Activated CD4-positive, alpha-beta memory T cell treated with anti-CD3 and anti-CD28 coated beads for 36 hours (primary cell): ENCODE measurements at places on chromosomes 1 and 21. TPM values are rescaled to one million over a fixed set of nuclear protein-coding genes. Genes with fewer than 3 reads are reported as not detected.

DNA sequence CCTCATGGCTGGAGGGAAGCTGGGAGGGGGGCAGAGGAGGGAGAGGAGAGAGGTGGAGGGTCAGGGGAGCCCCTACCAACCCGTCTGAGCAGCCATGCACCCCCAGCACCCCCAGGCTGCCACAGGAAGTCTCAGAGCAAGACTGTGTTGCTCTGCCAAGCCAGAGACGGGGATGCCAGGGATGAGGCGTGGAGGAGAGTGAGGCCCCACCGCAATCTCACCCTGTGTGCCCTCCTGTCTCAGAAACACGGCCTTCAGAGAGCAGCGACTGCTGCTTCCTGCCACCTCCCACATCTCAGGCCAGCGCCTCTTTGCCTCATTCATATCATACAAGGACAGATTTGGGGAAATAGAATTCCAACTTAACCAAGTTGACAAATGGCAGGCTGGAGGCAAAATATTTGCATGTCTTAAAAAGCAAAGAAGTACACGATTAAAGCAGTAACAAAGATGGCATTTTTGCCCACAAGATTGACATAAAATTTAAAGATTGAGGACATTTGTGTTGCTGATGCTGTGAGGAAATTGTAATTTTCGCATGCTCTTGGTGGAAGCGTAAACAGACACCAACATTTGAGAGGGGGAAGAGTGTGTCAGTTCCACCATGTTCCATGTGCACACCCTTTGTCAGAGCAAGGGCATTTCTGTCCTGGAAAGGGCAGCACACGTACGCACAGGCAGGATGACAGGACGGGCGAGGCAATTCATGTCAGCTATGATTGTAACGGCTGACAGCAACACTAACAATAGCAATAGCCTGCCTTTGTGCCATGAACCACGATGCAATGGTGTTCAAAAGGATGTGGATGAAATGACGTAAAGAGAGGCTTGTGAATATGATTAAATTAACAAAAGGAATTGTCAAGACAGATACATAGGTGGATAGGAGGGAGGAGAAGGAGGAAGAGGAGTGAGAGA is 59.0 kb upstream of the BACE2 start:
- DNase-seq: no peak

DNA sequence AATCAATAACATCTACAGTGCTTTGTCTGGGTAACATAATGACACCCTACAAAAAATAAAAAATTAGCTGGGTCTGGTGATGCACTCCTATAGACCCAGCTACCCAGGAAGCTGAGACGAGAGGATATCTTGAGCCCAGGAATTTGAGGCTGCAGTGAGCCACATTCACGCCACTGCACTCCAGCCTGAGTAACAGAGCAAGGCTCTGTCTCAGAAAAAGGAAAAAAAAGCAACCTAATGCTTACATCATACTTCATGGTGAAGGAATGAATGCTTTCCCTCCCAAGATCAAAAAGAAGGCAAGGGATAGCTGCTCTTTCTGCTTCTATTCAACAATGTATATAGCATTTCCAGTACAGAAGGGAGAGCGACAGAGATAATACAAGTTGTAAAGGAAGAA is 24.2 kb upstream of the CTTNBP2NL start:
- no peak for DNase-seq

GRCh38 chr1:201013991-201014815 is 9.3 kb downstream of the KIF21B start:
- no peak for DNase-seq

GRCh38 chr1:210288116-210288515 is 40.6 kb upstream of the HHAT start:
- DNase-seq: no peak

DNA sequence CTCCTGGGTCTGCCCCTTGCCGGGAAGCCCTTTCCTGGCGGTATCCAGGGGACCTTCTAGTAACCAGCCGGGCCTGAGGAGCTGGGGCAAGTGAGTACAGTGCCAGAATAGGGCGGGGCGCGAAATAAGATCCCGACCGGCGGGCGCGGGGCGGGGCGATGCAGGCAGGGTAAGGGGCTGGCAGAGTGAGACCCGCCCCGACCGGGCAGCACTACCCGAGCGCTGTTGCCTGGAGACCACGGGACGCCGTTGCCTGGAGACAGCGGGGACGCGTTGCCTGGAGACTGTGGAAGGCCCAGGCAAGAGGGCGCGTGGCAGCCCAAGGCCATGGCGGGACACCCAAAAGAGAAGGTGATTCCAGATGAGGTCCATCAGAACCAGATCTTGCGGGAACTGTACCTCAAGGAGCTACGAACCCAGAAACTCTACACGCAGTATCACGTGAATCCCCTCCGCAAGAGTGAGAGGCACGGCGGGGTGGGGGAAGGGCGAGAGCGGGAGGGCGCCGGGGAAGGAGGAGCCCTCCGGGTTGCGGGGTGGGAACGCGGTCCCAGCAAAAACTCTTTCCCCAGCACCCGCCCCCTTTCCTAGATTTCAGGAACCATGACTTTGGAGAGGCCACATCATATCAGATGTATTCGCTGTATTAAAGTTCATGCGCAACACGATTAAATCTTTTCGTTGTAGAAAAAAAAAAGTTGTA is 24.3 kb downstream of the EBNA1BP2 start:
- DNase-seq: peak; percentile 60

DNA sequence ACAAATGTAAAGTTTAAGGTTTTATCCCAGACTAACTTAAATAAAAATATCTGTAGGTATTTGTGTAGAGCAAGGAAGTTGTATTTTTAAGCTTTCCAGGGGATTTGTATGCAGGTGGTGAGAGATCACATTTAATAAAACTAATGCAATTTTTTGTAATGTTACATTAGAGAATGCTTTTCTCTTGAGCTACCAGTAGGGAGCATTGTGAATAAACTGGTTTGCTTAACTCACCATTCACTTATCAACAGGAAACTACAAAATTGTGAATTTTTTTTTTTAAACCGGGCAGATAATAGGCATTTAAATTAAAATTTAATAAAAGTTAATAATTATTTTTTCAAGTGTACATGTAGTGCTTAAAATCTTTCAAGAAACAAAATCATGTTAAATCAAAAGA is 78.6 kb downstream of the IVNS1ABP start:
- DNase-seq: no peak

DNA sequence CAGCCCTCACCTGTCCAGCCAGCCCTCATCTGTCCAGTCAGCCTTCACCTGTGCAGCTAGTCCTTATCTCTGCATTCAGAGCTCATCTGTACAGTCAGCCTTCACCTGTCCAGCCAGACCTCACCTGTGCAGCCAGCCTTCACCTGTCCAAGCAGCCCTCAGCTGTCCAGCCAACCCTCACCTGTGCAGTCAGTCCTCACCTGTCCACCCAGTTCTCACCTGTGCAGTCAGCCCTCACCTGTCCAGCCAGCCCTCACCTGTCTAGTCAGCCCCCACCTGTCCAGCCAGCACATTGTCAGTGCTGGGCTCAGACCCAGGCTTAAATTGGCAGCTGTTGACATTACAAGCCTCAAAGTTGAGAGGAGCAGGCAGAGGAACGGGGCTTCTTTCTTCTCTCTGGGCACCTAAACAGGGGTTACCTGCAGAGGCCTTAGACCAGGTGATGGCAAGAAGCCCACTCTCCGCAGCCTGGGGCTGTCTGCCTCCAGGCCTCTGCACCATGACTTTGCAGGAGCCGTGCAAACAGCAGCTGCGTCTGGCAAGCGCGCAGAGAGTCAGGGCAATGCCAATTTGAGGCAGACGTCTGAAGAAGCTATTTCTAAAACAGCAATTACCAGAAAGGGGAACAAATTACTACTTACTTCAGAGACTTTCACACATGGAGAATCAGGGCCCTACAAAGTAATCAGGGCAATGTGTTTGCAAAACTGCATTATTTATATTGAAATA is 506.1 kb downstream of the NPHP4 start:
- DNase-seq: no peak

- DNase-seq: no peak
Measured at GRCh38 chr1:231702804-231703203, 76.2 kb downstream of the DISC1 start.

GRCh38 chr1:25245809-25246599 is 1.2 kb downstream of the RSRP1 start:
- DNase-seq: no peak

- DNase-seq: no peak
Measured at GRCh38 chr21:42208801-42209490, 10.0 kb upstream of the ABCG1 start.

DNA sequence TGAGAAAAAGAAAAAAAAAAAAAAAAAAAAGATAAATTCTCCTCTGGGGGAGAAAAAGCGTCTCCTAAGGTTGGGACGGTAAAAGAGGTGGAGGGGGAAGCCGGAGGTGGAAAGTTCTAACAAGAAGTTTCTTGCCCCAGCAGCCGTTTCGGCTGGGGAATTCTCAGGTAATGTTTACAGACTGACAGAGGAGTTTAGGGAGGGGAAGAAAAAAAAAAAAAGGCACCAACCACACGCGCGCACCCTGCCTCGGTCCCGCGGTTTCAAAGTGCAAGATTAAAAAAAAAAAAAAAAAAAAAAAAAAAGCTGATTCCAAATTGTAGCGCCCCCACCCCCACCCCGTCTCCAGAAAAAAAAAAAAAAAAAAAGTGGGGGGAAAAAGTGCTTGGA is 504 bp downstream of the DHRS3 start:
- peak; percentile 56 for DNase-seq

DNA sequence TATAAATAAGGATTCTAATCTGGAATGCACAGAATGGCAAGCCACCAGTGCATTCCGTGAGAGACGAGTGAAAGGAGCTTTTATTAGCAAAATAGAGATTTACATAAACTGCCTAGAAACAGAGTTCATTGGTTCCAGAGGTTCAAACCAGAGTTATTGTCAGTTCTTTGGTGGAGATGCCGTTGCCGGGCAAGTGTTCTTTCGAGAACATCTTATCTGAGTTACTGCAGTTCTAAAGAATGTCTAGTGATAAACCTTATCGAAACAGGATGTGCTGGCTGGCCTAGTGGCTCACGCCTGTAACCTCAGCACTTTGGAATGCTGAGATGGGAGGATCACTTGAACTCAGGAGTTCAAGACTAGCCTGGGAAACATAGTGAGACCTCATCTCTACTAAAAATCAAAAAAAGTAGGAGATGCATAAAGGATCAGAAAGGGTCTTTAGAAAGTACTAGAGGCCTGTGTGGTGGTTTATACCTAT is 19.9 kb upstream of the EVI5 start:
- peak; percentile 12 for DNase-seq

DNA sequence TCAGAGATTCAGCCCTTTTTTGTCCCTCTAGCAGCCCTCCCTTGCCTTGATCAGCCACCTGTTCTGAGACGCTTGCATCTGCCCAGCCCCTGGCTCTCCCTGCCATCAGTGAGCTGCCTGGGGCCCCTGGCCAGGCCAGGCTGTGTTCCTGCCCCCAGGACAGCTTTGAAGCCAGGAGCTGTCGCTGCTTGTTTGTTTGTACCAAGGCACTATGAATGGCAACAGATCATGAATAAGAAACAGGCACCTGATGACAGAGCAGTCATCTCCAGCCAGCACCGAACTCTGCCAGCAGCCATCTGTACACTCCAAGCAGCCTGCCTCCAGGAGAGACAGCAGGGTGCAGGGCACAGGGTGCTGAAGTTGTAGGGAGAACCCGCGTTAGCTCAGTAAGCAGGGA is 8.1 kb upstream of the VWA5B1 start:
- DNase-seq: no peak

GRCh38 chr1:42684139-42684538 is 1.9 kb downstream of the YBX1 start:
- DNase-seq: peak; percentile 45

- no peak for DNase-seq
Measured at GRCh38 chr21:35882791-35883240, 177.5 kb downstream of the SETD4 start.

DNA sequence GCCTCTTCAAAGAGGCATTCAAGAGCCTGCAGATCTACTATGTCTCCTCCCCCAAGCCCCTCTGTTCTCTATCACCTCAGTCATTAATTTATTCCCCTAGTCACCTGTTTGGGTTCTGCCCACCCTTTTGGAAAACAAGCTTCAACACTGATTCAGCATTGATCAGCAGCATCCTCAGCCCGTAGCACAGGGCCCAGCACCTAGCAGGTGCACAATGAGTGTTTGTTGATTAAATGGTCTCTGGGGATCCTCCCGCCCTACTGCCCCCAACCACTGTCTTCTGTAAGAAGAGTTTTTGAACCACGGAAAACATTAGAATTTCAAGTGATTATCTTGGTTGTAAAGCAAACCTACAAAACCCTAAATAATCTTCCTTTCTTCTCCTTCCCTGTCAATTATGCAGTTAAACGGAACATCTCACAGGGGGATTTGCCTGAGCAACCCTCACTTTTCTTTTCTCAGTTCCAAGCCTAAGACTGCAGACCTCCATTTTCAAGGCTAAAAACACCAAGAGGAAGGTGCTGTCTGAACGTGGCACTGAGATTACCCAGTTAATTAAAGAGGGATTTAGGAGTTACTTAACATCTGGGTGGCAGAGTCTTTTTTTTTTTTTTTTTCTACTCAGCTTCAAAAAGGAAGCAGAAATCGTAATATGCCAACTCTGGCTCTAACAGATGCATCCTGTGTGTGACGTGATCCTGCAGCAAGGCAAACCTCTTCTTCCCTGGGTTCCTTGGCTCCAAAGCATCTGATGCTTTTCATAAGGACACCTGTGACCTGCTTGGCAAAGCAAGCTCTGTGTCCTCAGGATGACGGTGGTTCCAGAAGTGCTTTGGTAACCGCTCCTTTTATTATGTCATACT is 163.0 kb downstream of the KAZN start:
- no peak for DNase-seq

GRCh38 chr21:45270306-45270821 is 17.3 kb downstream of the POFUT2 start:
- peak; percentile 21 for DNase-seq

- DNase-seq: no peak
Measured at GRCh38 chr1:236021424-236022135, 43.3 kb downstream of the NID1 start.

GRCh38 chr1:153941826-153942725 is 4.4 kb downstream of the DENND4B start:
- DNase-seq: no peak

DNA sequence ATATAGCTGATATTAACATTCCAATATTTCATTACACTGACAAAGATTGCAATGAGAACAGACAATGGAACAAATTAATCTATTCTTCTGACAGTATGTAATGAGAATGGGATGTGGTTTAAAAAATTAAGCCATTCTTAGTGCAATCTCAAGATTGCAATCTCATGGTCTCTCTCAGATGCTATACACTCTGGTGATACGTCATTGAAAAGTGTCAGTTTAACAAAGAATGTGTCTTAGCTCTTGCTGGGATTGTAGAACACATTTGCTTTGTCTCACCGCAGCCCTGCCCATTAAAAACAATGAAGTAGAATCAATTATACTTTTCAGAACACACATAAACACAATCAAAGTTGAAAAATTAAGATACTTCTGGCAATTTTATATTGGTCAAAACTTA is 55.2 kb downstream of the LRRC53 start:
- no peak for DNase-seq

Gene KRTAP13-2
- not detected for total RNA-seq

Gene CTSK
- 1.7 TPM for total RNA-seq

Gene SDCCAG8
- 20.7 TPM for total RNA-seq

Gene PLCH2
- total RNA-seq: 8.9 TPM

Gene ITLN2
- total RNA-seq: not detected

Gene LCE2B
- not detected for total RNA-seq

Gene ASPM
- 48.8 TPM for total RNA-seq

Gene CHIA
- total RNA-seq: not detected

Gene FCRLB
- not detected for total RNA-seq

Gene PRDM16
- not detected for total RNA-seq

Gene PRAMEF17
- not detected for total RNA-seq

Gene ATP6V0B
- total RNA-seq: 85.1 TPM

Gene MYOG
- not detected for total RNA-seq

Gene SLFNL1
- 0.07 TPM for total RNA-seq

Gene APCS
- not detected for total RNA-seq
